Hematopoietic multipotent progenitor cell treated with erythropoietin and hydrocortisone succinate and interleukin-3 and kit ligand, for 8 days (in vitro differentiated cells): ENCODE measurements at places on chromosomes 6 and 20.

- DNase-seq = no peak
These were observed 77.6 kb downstream of the TRERF1 start for GRCh38 chr6:42374018-42374669.

DNA sequence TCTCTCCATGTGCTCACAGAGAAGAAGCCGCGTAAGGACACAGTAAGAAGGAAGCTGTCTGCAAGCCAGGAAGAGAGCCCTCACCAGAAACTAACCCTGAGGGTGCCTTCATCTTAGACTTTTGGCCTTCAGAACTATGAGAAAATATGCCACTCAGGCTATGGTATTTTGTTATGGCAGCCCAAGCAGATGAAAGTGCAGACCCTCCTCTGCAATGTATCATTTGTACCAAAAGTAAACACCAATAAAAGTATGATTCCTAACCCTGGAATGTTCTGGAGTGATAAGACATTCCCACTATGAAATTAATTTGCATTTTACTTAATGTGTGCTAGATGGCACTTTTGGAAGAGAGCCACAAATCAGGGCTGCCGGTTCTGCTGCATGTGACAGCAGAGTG is 594.3 kb downstream of the UTRN start:
- no peak for DNase-seq

- DNase-seq = peak; percentile 32
These were observed 984 bp downstream of the TNFRSF21 start for GRCh38 chr6:47308552-47309290.

DNA sequence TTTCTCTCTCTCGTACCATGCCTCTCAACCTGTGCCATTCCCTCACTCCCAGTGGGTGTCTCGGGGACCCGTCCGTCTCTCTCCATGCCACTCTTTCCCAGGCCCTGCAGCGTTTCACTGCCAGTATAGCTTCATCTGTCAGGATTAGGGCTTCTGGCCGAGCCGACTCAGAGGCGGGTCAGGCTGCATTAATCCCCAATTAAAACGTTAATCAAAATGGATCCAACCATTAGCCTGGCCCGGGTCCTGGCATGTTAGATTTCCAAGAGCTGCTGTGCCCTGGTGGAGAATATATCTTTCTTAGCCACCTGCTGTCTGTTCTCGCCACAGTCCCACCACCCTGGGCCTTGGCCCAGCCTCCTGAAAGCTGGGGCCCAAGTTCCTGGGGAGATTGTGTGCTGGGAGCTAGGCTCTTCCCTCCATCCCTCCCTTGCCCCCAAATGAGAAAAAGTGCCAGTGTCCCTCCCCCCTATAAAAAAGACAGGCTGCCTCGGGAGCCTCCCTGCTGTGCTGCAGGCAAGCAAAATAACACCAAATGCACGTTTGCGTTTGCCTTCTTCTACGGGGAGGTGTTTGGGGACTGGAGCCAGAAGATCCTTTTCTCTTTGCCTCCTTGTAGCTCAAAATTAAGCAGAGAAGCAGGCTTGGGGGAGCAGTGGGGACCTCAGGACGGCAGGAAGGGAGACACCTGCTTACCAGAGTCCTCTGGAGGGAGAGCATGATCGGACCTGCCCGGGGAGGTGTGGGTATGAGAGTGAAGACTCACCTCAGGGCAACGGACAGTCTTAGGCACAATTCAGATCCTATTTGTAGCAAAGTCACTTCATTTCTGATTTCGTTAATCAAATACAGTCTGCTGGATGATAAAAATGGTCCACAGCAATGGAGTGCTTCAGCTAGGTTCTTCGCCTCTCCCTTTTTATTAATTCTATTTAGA is 3.0 kb downstream of the KCNG1 start:
- no peak for DNase-seq

DNA sequence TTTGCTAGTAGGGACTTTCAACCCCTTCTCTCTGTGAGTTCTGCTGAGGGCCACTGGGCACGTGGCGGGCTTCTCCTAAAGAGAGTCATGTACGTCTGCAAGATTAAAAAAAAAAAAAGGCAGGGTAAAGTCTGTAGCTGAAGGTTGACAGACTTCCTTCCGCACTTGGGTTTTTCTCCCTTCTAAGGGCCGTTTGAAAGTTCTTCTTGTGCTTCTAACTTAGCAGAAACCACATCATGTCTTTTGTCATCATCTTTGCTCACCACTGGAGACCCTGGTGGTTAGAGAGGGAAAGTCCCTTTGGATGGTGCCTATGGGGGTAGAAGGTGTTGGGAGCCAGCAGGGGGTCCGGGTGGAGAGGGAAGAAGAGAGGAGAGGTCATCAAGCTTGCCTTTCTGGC is 31.4 kb downstream of the PRDM1 start:
- no peak for DNase-seq

- DNase-seq = no peak
These were observed 7.3 kb downstream of the AIG1 start for GRCh38 chr6:143068001-143068400.
